HS-27A (cell line): ENCODE measurements at places on chromosomes 1 and 21.

DNA sequence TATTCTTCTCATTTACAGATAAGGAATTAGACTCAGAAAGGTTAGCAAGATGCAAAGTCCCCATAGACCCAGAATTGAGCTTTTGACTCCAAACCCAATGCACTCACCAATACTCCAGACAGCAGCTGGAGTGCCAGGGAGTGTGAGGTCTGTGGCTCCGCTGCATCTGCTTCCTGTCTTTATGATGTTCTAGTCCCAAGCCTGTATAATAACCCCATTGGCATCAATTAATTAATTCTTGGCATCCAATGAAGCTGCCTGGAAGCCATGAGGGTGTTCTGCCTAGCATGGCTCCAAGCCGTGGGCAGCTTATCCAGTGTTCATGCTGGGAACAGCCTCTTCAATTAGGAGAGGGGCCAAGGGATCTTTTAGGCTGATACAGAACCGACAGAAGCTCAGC lies 188.7 kb downstream of the GIPC2 start:
- no peak for DNase-seq

- no peak for DNase-seq
Observed at GRCh38 chr1:154994269-154994587, 842 bp downstream of the LENEP start.

- DNase-seq, result peak; percentile 90
Observed at GRCh38 chr21:32520875-32521735, 64.2 kb downstream of the TCP10L start.

- DNase-seq, result no peak
Observed at GRCh38 chr1:26317146-26317545, 612 bp upstream of the CD52 start.

GRCh38 chr1:14552246-14552965 lies 46.1 kb upstream of the KAZN start:
- DNase-seq, result no peak

GRCh38 chr21:42269386-42269785 lies 45.8 kb downstream of the TFF3 start:
- DNase-seq, result no peak

GRCh38 chr1:243568793-243569192 lies 281.2 kb downstream of the AKT3 start:
- DNase-seq, result no peak

DNA sequence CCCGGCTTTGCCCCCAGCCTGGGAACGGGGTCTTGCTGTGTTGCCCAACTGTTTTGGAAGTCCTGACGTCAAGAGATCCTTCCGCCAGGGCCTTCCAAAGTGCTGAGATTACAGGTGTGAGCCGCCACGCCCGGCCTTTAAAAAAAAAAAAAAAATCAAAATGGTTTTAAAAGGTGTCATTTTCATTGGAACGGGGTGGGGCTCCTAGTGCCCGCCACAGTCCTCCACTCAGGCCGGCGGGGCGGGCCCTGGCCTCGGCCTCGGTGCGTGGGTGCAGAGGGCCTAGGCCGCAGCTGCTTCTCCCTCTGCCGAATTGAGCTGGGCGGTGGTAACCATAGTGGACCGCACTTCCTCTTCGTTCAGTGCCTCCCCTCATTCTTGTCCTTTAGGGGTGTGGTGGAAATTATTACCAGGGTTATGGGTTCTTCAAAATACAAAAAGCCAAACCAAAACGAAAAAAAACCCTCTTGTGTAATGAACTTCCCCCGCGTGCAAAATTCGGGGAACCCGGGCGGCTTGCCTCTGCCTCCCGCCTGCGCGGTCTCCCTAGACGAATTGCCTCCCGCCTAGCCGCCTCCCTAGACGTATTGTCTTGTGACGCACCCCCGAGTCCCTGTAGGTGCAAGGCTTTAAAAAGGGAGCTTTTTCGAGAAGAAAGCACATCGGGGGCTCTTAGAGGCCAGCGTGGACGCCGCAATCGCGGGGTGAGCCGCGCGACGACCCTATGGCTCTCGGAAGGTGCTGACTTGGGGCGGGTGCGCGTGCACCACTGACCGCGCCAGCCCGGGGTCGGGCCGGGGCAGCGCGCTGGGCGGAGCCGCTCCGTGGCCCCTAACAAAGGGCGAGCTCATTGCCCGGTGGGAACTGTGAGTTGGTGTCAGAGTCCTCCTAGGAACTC lies 10.5 kb upstream of the SPEN start:
- no peak for DNase-seq

GRCh38 chr1:100971021-100971420 lies 54.6 kb downstream of the DPH5 start:
- DNase-seq, result no peak
